Caudate nucleus (tissue), 63 donors: ENCODE measurements at places on chromosomes 12 and 14.

DNA sequence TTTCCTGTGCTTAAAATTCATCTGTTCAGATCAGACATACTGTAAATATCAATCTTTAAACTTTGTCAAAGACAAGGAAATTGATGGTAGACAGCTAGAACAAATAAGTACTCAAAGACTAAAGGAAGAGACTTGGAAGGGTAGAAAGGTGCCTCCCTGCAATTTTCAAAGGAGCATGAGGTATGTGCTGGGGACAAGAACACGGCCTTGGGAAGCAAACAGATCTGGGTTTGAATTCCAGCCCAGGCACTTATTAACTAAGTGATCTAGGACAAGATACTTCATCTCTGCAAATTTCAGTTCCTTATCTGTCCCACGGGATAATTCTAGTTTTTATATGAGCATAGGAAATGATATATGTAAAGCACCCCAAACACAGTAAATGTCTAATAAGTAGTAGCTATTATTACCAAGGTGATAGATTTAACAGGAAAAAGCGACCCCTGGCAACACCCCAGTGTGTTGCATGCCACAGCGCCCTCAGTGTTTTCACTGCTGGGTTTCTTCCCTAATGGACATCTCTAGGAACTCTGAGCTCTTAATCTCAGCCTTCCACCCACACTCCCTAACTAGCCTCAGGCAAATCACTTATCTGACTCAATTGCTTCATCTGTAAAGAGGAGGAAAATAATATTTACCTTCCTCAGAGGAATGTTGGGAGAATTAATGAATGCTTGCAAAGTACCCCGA lies 44.7 kb upstream of the BMP4 start:
- no peak for DNase-seq

GRCh38 chr14:33249233-33249820 lies 310.6 kb downstream of the NPAS3 start:
- DNase-seq = no peak

GRCh38 chr14:54438703-54439102 lies 2.5 kb downstream of the CNIH1 start:
- no peak for DNase-seq

DNA sequence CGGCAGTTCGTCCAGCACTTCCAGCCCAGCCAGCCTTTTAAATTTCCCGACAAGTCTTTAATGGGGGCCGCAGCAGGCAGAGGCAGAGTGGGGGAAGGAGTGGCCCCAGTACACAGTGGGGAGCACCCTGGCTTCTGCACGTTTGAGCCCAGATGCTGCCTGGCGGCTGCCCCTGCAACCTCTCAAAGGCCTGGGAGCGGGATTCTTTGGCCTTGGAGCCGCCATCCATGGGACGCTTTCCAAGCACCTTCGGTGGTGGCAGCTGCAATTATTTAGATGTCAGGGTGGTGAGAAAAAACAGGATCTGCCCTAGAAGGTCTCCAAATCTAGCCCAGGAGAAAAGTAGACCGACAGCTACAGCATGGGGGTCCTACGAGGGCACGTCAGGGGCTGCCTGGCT lies 46.0 kb downstream of the FAM222A start:
- DNase-seq = no peak

DNA sequence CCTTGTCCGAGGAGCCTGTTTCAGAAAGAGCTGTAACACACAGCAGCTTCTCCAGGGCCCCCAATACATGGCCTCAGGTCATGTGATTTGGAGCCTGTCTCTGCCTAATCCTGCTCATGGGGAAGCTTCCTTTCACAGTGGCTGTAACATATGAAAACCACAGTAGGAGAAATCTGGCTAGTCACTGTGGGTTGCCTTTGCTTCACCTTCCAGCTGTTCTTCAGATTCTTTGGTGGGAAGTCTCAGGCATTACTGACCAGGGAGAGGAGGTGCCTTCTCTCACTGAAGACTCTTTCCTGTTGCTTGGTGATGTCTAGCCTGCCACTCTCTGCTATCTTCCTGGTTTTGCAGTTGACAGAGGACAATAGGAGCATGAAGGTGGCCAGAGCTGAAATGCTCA lies 350.6 kb downstream of the DPF3 start:
- no peak for DNase-seq

GRCh38 chr14:65900164-65900563 lies 487.6 kb downstream of the FUT8 start:
- DNase-seq = no peak
